ENCODE measurements at places on chromosomes 16 and 17.

DNA sequence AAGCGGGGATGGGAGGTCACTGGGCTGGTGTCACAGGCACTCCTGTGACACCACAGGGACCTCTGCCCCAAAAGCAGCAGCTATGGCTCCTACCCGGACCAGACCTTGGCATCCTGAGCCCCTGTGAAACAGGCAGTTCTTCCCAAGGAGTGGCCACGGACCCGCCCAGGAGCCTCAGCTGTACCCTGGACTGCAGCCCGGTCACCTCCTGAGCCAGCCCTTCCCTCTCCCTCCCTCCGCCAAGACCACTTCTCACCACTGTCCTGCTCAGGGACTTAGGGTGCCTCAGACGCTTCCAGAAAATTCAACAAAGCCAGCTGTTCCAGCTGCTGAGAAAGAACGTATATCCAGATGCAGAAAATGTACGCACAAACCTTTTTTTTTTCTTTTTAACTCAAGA lies 13.9 kb upstream of the NCBP3 start:
- no peak for DNase-seq

GRCh38 chr17:60744355-60744966 lies 66.8 kb downstream of the BCAS3 start:
- no peak for DNase-seq

DNA sequence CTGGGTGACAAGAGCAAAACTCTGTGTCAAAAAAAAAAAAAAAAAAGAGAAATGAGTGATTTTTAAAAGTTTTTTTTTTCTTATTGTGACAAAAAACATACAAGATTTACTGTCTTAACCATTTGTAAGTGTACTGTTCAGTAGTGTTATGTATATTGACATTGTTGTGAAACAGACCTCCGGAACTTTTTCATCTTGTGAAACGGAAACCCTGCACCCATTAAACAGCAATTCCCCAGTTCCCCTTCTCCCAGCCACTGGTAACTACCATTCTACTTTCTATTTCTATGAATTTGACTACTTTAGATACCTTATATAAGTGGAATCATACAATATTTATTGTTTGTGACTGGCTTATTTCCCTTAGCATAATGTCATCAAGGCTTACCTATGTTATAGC lies 18.7 kb downstream of the DUS2 start:
- no peak for DNase-seq

GRCh38 chr17:73724341-73724740 lies 80.1 kb upstream of the SDK2 start:
- no peak for DNase-seq

DNA sequence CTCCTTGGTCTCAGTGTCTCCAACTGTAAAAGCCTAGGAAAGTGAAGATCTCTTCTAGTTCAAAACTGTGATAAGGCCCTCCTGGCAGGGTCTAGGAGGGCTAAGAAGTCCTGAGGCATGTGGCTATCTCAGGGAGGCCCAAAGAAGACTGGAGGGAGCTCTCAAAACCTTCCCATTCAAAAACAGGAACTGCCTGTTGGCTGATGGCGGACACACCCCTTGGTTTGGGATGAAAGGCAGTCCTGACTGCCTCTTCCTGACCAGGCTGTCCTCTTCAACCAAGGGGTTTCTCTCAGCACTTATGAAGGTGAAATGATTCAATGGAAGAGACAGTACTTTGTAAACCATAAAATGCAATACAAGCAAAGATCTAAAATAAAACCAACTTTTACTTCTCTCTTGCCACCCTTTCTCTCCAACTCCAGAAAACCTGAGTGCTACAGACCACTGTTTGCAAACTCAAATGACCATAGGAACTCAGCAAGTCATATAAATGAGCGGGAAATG lies 4.7 kb downstream of the ZNF764 start:
- no peak for DNase-seq

- DNase-seq: no peak
Measured at GRCh38 chr16:81896902-81897301, 114.4 kb downstream of the SDR42E1 start.

- DNase-seq: no peak
Measured at GRCh38 chr16:14020141-14020540, 51.0 kb upstream of the MRTFB start.

DNA sequence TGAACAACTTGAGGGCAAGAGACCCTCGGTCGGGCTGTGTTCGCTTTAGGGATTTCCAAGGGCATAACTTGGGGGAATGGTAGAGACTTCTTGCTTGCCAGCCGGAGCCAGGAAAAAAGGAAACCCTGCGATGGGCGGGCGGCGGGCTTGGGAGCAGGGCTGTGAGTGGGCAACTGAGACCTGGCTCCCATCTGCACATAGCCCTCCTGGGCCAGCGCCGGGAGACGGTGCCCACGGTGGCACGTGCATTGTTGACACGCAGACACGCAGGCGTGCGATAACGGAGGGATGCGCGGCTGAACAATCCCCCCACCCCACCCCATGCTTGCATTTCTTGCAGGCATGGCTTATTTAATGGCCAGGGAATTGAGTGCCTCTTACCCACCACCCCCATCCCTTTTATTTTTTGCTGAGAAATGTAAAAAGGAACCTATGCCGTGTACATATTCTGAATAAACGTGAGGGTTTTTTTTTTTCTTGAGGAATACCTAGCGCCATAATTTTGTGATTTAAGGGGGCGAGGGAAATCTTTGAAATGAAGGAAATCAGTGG lies 17.1 kb upstream of the ZFHX3 start:
- no peak for DNase-seq

GRCh38 chr16:86501989-86502855 lies 8.1 kb upstream of the FOXF1 start:
- DNase-seq: no peak

- DNase-seq: no peak
Measured at GRCh38 chr17:46815474-46816353, 2.8 kb downstream of the WNT3 start.

GRCh38 chr16:66275775-66276428 lies 90.6 kb upstream of the CDH5 start:
- DNase-seq: peak; percentile 70

GRCh38 chr17:44221862-44222111 lies 2.3 kb upstream of the UBTF start:
- DNase-seq: no peak

GRCh38 chr16:85480727-85481101 lies 132.4 kb upstream of the GSE1 start:
- no peak for DNase-seq

DNA sequence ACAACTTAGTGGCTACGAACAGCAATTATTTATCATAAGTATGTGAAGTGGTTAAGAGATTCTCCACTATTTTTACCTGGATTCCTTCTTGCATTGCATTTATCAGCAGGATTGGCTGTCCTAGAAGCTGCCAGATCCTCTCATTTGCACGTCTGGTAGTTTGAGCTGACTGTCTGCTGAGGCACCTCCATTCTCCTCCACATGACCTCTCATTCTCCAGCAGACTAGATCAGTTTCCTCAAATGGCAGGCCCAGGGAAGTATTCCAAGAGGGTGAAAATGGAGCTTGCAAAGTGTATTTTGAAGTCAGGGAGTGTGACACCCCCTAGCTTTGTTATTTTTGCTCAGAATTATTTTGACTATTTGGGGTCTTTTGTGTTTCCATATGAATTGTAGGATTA lies 870.1 kb downstream of the CDH11 start:
- no peak for DNase-seq

All from neural progenitor cell (in vitro differentiated cells).